ENCODE measurements at places on chromosomes 13 and 19.

DNA sequence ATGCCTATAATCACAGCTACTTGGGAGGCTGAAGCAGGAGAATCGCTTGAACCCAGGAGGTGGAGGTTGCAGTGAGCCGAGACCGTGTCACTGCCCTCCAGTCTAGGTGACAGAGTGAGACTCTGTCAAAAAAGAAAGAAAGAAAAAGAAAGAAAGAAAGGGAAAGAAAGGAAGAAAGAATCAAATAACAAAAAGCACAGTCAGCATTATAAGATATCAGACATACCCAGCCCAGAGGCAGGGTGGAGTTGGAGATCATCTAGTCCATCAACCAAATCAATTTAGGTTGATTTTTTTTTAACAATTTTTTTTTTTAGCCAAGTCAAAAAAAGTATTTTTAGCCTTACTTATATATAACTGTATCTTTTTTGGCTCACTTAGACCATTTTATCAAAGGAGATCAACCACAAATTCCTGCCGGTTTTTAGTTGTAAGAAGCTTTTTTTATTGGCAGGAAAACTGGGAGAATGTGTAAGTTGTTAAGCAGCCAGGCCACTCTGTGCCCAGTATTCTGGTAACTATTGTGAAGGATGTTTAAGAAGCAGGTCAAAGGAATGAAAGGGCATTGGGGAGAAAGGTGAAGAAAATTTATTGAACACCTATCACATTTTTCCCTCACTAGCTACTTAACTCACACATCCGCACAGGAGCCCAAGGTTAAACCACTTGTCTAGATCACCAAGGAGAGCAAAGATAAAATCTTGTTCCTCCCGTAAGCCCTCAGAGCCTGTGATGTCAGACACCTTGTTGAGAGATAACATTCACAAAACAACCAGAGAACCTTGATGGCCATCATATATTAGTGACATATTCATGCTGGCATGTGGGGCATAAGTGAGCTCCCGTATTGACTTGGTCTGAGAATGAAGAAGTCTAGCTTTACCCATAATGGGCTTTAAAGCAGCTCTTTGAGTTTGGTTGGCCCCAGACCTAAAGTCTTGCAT is 91.8 kb downstream of the COL4A2 start:
- no peak for DNase-seq

DNA sequence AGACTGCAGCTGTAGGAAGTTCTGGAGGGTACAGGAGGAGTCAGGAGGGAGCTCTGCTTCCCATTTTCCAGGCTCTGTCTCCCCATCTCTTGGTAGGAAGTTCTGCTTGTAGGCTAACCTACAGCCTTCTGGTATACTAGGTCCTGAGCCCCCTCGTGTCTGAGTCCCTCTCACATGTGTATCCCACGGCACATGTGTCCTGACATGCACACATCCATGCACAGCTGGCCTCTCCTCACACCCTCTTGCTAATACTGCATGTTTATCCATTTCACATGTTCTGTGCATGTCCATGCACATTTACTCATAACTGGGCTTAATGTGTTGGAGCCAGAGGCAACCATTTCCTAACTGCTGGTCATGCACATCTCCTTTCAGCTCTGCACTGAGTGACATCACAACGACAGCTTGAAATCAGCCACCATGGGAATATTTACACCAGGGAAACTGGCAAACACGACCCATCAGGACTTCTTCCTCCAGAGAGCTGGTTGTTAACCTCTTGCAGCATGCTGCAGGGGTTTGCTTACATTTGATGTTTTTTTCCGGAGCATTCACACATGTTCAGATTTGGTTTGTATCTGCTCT is 3.0 kb downstream of the CD209 start:
- no peak for DNase-seq

- DNase-seq: no peak
Measured at GRCh38 chr13:93101226-93101734, 125.3 kb upstream of the GPC6 start.

- DNase-seq: no peak
Measured at GRCh38 chr19:3821156-3821555, 35.0 kb upstream of the MATK start.

GRCh38 chr19:35445826-35446593 is 2.0 kb upstream of the FFAR2 start:
- no peak for DNase-seq
